ENCODE measurements at places on chromosomes 5 and 9.

DNA sequence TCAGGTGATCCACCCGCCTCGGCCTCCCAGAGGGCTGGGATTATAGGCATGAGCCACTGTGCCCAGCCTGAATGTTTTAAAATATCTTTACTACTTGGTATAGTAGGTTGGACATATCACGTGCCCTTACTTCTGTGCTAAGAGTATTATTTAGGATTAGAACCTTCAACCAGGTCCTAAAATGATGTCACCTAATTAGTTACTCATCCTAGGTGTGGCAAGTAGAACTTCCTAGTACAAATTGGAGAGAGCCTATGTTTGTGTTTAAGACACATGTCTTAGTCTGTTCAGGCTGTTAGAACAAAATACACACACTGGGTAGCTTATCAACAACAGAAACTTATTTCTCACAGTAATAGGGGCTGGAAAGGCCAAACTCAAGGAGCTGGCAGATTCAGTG, 51.5 kb downstream of the ZFAND5 start:
- DNase-seq, result no peak

GRCh38 chr5:73564675-73565074, 764 bp downstream of the ANKRA2 start:
- no peak for DNase-seq

GRCh38 chr9:89022001-89022759, 30.9 kb downstream of the S1PR3 start:
- no peak for DNase-seq

- no peak for DNase-seq
These were observed 257.8 kb upstream of the TARS1 start for GRCh38 chr5:33182986-33183385.

GRCh38 chr5:149363358-149363757, 5.5 kb downstream of the PCYOX1L start:
- DNase-seq, result no peak

- peak; percentile 78 for DNase-seq
These were observed 14.3 kb upstream of the NR4A3 start for GRCh38 chr9:99807276-99807852.

DNA sequence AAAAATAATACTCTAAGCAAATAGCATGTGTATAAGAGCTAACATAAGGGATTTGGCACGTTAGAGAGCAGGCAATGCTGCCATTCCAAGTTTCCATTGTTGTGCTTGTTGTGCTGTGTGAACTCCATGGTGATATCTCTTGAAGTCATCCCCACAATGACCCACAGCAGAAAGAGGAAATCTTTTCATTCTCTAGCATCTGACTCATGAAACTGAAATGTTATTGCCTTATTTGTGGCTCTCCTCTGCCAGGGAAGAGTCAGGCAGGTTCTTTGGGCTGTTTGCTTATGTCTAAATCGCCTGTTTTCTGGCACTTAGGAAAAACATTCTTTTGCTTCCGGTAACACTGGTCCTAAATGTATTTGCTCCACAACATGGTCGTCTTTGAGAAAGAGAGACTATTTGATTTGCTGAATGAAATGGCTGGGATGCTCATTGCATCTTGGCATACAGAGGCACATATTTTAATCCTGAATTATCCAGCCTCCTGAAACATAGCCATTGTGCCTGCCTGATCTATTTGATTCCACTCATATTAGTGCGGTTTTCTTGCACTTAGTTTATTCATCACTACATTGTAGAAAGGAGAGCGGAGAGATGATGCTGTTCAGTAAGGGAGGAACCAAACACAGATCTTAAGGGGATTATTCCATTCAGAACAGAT, 188.8 kb downstream of the CSNK1G3 start:
- DNase-seq, result peak; percentile 81

DNA sequence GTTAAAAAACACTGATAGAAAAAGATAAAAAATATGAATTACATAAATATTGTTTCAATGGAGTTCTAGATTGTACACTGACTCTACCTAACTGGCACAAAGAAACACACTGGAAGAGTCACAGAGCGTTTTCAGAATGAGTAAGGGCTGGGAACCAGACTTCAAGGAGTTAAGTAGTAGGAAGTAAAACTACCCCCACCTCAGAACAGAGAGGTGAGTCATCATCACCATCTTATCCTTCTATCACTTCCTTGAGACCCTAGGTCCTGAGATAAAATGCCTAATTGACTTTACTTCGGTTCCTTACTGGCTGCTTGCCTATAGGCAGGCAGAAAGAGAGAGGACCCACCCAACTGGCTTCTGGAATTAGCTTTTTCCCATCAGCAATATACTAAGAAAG, 79.7 kb downstream of the ELAVL2 start:
- no peak for DNase-seq

GRCh38 chr9:30075451-30076199, 2308.8 kb upstream of the ACO1 start:
- peak; percentile 81 for DNase-seq

DNA sequence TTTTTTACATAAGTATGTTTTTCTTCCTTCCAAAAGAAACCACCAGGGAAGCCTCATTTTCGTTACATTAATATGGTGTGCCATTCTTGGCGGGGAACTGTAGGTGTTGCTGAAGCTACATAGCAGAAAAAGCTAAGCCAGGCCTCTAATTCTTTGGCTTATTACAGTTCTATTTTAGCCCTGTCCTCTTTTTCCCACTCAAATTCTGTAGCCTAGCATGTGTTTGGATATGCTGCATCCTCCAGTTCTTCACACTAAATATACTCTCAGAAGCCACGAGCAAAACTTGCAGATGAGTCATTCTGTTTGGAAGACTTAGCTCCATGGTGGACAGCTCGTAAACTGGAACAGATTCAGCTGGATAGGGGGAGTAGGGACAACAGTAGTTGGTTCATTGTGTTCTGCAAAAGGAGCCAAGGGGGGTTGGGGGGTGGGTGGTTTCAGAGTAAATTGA, 369.4 kb downstream of the TMEM161B start:
- DNase-seq, result peak; percentile 33
